Panc1 (cell line): ENCODE measurements at places on chromosomes 3 and 15. TPM values are rescaled to one million over a fixed set of nuclear protein-coding genes. Genes with fewer than 3 reads are reported as not detected.

The GLT8D1 gene
- total RNA-seq: 51.3 TPM

The UPK1B gene
- 4.4 TPM for total RNA-seq

The ZBED2 gene
- total RNA-seq: 0.10 TPM

The IGSF11 gene
- total RNA-seq: 0.33 TPM

The TMEM108 gene
- total RNA-seq: 0.41 TPM

The GPR160 gene
- 0.18 TPM for total RNA-seq

The CTXN2 gene
- total RNA-seq: 0.05 TPM

The ASB14 gene
- total RNA-seq: not detected

The RHOV gene
- total RNA-seq: 4.2 TPM

The STAG1 gene
- 43.7 TPM for total RNA-seq
